Erythroblast (primary cell): ENCODE measurements at places on chromosomes 11 and 22.

DNA sequence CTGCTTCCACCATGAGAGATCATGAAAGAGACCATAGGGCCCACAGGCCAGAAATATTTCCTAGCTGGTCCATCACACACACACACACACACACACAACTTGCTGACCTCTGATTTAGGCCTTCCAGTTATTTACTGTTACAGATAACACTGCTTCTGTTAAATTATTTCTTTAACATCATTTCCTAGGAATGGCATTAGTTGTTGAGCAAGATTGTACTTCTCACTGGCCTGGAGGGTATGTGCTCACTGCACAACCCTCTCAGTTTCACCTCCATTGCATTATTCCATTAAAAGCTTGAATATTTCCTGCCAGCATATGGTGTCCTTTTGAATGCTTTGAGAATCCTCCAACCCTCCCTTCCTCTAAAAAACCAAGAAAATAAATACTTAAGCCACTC, 104.4 kb downstream of the MICAL2 start:
- DNase-seq = no peak

- DNase-seq = peak; percentile 44
These were observed 41.4 kb upstream of the NFAM1 start for GRCh38 chr22:42473484-42474193.

GRCh38 chr22:32077151-32077550, 34.1 kb downstream of the SLC5A1 start:
- DNase-seq = no peak

GRCh38 chr11:37108436-37109285, 510.6 kb upstream of the RAG2 start:
- no peak for DNase-seq

- DNase-seq = no peak
These were observed 473 bp downstream of the TXN2 start for GRCh38 chr22:36480941-36481392.

DNA sequence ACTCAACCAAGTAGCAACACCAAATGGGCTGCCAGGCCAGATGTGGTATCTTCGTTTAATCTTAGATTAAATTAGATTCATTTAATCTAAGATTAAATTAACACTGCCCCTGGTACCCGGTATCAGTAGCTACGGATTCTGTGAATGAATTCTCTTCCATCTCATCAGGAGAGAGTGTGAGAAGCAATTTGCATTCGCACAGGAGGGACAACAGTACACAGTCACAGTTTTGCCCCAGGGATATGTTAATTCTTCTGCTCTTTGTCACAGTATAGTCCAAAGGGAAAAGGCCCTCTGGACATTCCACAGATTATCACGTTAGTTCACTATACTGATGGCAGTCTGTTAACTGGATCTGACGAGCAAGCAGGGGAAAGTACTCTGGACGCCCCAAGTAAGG, 22.9 kb downstream of the ASCL2 start:
- no peak for DNase-seq

GRCh38 chr11:46180736-46181135, 59.5 kb upstream of the PHF21A start:
- no peak for DNase-seq

- no peak for DNase-seq
These were observed 31.0 kb downstream of the TPCN2 start for GRCh38 chr11:69079661-69080256.

DNA sequence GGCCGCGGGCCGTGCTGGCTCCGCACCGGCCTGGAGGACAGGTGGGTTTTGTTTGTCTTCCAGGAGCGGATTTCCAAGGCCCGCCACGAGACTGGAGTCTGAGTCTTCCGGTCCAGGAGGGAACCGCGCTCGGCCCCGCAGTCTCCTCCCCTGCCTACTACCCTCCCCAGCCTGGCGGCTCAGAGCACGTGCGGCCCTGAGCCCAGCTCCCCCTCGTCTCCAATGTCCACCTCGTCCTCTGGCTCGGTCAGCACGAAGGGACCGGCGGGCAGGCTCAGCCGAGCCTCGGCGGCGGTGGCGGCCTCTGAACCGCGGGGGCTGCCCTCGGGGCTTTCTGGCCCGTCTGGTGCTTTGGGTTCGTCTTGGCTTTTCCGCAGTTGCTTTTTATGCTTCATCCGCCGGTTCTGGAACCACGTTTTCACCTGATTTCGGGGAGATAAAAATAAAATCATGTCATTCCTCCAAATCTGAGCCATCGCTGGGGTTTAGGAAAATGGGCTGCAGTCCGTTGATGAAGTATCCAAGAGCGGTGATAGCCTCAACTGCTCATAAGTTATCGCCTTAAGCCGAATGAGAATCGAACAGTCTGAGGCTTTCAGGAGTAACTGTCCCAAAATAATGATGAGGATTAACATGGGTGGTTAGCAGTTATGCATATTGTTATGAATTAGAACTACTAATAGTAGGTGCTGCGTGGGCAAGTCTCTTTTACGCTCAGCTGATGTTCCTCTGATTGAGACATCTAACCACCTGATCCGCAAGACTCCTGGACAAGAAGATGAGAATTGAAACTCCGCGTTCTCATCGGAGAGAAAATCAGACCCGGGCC, 4.0 kb downstream of the BSX start:
- DNase-seq = no peak

DNA sequence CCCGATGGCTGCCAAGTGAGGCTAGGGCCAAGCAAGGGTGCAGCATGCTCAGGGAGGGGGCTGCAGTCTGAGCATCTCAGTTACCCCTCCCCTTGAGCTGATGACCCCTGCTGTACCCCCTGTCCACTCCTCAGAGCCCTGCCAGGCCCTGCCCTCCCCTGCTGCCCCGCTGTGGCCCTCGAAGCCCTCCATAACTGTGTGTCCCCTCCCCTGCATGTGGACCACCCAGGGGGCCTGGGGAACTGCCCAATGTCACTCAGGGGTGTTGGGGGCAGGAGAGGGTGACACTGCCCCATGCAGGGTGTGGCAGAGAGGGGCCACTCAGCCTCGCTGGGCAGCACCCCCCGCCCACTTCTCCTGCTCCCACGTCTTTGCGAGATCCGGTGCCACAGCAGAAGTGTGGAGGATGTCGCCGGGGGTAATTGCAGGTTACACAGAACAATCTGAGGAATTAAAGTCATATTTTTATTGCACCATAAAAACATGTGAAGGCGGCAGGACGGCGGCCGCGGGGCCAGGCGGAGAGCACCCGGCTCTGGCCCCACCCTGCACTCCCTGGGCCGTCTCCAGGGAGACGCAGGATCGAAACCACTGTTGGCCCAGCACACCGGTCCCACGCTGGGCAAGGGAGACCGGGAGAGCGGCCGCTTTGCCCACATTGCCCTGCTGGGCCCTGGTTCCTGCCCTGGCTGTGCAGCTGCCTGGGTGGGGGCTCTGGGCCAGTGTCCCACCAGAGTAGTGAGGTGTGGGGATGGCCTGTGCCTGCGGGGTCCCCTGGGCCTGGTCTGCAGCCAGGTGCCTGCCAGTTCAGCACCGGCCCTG, 18.7 kb upstream of the GNB1L start:
- DNase-seq = no peak

DNA sequence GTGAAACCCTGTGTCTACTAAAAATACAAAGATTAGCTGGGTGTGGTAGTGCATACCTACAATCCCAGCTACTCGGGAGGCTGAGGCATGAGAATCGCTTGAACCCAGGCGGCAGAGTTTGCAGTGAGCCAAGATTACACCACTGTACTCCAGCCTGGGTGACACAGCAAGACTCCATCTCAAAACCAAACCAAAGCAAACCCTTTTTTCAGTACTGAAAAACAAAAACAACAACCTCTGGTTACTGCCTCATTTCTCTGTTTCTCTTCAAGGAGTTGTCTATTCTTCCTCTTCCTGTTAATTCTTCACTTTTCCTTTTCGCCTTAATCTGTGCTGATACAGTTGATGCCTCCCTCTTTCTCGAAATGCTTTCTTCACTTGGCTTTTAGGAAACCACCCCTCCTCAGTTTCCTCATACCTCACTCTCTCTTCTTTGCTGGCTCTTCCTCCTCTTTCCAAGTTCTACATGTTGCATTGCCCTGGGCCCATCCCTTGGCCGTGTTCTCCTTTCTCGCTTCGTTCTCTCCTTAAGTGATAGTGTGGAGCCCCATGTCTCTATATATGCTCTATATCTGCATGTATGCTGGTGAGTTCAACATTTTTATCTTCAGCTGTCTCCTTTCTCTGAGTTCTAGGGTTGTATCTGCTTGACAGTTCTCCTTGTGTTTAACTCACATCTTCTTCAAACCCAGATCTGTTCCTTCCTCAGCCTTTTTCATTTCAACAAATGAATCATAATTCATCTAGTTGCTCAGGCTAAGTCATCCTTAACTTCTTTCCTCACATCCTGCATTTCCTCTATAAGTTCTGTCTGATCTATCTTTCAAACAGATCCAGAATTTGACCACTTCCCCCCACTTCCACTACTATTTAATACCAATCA, 37.1 kb downstream of the NUCB2 start:
- DNase-seq = no peak

- DNase-seq = no peak
These were observed 49.0 kb upstream of the GCAT start for GRCh38 chr22:37758694-37759093.

DNA sequence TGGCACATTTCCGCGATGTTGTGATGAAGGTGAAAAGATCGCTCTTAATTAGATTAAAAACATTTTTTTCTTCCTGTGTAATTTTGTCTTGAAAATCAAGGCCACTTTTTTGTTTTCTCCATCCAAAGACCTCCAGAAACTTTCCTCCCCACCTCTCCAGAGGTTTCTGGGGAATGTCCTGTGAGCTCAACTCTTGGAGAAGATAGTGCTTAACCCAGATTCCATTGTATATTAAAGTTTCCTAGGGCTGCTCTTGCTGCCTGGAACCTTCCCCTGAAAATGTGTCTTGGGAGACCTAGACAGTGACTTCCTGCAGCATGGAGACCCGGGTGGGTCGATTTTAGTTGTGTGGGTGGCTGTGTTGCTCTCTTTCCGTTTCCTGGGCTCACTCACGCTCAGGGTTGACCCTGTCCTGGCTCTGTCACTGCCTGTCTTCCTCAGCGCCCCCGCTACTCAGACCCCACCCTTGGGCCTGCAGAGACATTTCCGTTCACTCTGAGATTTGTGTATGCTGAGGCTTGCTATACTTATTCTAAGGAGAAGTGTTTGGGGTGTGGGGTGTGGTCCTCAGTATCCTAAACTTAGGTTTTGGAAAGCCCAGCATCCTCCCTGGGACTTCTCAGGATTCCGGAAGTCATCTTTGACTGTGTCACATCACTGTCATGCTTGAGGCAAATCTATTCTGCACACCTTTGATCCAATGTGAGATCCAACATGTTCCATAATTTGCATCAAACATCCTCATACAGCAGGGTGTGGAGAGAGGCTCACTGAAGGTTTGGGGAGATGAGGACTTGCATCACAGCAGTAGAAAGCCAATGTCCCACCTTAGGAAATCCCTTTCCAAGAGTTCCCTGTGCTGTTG, 47.2 kb downstream of the KCNQ1OT1 start:
- no peak for DNase-seq

DNA sequence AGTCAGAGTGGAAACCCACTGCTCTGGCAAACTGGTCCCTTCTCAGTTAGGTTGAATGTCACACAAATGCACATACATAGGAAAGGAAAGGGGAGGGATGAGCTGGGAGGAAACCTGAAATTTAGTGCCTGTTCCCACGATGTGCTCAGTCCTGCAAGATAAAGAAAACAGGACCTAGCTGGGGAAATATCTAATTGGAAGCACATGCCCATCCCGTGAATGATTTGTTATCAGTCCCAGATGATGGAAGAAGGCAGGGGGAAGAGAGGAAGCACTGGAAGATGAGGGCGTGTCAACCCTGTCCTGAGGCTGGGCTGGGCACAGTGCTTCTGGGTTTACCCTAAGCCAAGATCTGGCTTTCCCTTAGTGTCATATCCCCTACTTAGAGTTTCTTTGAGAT, 173.9 kb downstream of the NAV2 start:
- DNase-seq = no peak

DNA sequence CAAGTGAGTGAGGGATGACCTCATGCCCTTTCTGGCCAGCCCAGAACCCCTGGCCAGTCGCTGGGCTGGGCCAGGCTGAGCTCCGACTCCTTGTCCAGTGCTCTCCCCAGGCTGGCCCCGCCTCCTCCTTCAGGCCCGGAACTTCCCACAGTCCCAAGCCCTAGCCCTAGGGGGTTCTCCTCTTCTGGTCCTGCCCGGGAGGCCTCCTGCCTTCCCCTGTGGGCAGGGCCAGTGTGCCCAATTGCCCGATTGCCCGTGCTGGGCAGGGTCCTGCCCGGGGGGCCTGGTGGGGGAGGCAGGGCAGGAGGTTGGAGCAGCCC, 4.2 kb downstream of the TCIRG1 start:
- no peak for DNase-seq

- DNase-seq = no peak
These were observed 95.8 kb downstream of the DLG2 start for GRCh38 chr11:85531191-85531897.

GRCh38 chr11:10233581-10233980, 60.4 kb downstream of the SBF2 start:
- no peak for DNase-seq

- no peak for DNase-seq
These were observed 88.6 kb upstream of the KCNQ1OT1 start for GRCh38 chr11:2788168-2789071.

DNA sequence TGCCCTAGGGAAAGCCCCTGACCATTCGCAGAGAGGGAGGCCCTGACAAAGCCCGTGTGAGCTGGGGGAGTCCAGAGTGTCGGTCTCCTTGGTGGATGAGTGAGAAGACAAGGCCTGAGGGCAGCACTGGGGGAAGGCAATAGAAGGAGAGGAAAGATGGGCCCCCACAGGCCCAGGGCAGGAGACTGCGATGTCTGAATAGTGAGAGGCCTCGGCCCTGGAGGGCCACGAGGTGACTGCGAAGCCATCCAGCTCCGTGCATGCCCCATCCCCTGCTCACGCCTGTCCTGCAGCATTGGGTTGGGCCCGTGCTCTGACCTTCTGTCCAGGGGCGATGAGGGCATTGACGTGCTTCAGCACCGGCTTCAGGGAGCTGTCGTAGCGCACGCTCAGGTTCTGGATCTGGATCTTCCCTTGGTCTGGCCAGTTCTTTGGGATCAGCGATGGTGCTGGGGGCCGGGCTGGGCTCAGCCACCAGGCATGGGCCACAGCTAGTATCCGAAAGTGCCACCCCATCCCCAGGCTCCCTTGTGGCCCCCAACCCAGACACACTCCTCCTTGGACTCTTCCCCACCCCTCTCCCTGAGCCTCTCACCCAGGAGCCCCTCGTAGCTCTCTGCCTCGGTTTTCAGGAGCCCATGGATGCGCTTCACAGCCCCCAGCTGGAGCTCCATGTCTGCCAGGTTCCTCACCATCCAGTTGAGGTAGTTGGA, 8.3 kb upstream of the KCNJ11 start:
- no peak for DNase-seq
